ENCODE measurements at places on chromosomes 6 and 20.

DNA sequence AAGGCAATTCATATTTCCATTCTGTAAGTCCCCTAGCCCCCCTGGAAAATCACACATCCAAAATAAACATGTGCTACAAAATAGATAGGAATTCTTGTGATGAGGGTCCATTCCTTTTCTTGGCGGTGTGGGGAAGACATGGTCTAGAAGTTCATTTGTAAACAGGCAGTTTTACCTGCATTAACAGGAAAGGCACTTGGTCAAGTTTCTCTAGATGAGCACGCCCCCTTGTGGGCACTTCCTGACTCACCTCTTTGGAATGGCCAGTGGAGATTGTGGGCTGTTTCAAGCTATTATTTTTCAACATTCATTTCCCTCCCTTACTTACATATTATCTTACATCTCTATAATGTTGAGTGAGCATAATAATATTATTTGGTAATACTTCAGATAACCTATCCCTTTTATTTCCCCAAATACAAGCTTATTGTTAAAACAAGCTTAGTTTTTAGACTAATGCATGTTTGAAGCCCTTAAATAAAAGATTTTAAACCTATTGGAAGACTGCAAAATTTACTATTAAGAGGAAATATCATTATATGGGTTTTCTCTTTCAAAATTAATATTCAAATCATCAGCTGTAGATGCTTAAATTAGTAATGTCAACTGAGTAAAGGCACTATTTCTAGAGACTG lies 92.1 kb downstream of the TASP1 start:
- no peak for DNase-seq

GRCh38 chr6:47371139-47371869 lies 61.6 kb upstream of the TNFRSF21 start:
- no peak for DNase-seq

- DNase-seq: no peak
These were observed 126.0 kb upstream of the SLC2A12 start for GRCh38 chr6:134178161-134179044.

- no peak for DNase-seq
These were observed 74.1 kb upstream of the TCF21 start for GRCh38 chr6:133814797-133815196.

GRCh38 chr6:148513145-148514071 lies 170.8 kb downstream of the SASH1 start:
- no peak for DNase-seq

- DNase-seq: no peak
These were observed 451 bp upstream of the HSF2 start for GRCh38 chr6:122399055-122399347.

DNA sequence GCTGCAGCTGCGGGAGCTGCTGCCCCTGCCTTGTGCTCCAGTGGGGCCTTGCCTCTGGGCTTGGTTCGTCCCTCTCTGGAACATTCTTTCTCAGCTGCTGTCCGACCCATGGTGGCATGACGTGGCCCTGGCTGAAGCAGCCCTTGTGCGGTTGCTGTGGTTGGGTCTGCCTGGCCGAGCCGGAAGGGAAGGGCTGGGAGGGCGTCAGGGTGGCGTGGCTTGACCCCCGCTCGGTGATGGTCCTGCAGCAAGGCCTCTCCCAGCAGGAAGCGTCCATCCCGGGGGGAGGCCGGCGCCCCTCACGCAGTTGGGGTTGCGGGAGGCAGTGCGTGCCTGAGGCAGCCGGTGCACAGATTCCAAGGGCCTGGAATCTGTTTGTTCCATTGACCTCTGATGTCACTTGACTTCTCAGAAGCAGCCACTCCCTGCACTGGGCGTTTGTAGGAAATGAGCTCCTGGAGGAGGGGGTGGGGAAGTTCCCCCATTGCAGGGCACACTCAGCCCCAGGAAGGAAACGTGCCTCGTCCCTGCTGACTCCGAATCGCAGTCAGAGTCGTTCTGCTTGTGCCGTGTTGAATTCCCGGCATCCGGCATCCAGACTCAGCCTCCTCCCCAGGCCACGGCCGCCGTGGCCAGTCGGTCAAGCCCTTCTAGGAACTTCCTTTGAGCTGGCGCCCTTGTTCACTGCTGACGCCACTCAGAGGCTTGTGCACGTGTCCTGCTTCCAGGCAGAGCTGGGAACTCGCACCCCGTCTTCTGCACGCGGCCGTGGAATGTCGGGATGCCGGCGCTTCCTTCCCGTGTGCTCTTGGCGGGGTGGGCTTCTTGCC lies 9.7 kb upstream of the TNFRSF6B start:
- no peak for DNase-seq

GRCh38 chr20:50175938-50176933 lies 14.4 kb upstream of the CEBPB start:
- no peak for DNase-seq

- DNase-seq: no peak
These were observed 112.3 kb downstream of the CBLN4 start for GRCh38 chr20:55893031-55893430.

DNA sequence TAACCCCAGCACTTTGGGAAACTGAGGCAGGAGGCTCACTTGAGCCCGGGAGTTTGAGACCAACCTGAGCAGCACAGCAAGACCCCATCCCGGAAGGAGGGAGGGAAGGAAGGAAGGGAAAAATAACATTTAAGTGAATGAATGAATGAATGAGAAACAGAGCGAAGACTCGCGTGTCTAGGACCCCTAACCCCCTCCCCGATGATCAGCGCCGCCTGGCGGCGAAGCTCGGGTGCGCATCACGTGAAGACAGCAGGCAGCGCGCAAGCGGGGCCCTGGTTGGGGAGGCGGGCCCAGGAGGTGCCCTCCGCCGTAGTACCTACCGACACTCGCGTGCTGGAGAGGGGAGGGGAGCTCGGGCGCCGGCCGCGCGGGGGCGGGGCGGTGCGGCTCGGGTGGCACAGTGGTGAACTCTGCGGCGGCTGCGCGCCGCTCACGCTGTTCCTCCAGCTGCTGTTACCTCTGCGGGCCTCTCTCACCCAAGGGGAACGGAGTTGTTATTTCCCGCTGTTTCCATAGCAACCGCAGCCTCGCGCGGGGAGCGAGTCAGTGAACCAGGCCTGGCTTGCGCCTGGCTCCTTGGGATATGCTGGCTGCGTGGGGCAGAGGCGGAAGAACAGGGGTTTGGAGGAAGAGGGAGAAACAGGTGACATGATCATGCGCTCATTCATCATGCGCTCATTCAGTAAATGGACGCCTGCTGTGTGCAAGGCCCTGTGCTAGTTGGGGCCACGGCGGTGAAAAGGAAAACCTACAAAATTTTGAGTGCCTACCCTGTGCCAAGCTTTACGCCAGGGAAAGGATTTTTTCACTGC lies 2.0 kb upstream of the DCDC2 start:
- no peak for DNase-seq

- DNase-seq: no peak
These were observed 89.4 kb upstream of the EDN1 start for GRCh38 chr6:12200761-12201160.

DNA sequence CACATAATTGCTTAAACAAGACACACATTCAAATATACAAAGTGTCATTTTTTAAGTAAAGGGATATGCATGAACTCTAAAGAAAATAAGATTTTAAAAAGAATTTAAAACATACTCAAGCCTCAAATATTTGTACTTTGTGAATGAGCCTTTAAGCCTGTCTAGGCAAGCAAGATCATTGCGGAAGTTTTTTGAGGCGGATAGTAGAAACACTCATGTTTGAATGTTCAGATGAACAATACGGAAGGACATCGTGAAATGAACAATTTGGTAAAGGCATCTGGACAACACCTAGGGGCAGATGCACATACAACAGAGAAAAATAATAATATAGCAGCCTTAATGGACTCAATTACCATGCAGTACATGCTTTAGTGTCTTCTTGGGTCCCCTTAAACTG lies 928.9 kb downstream of the TFAP2A start:
- DNase-seq: no peak

DNA sequence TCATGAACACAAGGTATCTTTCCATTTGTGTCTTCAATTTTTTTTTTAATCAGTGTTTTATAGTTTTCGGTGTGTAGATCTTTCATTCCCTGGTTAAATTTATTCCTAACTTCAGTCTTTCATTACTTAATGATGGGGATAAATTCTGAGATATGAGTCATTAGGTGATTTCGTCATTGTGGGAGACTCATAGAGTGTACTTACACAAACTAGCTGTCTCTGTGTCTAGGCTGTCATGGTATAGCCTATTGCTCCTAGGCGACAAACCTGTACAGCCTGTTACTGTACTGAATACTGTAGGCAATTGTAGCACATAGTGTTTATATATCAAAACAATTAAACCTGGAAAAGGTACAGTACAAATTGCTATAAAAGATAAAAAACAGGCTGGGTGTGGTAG lies 42.1 kb downstream of the SMAP1 start:
- DNase-seq: no peak

DNA sequence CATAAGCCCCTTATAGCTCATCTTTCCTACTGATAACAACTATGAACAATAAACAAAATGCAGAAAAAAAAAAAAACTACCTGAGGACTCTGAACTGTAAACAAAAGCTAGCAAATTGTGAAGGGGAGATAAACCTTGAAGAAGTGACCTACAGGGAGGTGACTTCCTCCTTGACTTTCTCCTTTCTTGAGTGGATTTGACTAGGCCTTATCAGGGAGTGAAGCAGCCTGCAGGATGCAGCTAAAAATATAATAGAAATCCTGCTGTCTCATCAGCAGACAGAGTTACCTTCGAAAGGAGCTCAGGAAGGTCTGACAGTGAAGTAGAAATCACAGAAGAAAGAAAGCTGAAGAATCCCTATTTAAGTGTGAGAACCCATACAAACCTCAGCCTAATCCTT lies 322.0 kb upstream of the HTR1E start:
- DNase-seq: no peak

GRCh38 chr6:45677381-45678284 lies 299.9 kb upstream of the SUPT3H start:
- no peak for DNase-seq

GRCh38 chr6:43185391-43185985 lies 3.5 kb downstream of the CUL9 start:
- DNase-seq: no peak
